Activated gamma-delta T cell treated with anti-CD3 and anti-CD28 coated beads, Interleukin-2, amount 50 U/mL, for 16 hours (primary cell): ENCODE measurements at places on chromosomes 4 and X.

DNA sequence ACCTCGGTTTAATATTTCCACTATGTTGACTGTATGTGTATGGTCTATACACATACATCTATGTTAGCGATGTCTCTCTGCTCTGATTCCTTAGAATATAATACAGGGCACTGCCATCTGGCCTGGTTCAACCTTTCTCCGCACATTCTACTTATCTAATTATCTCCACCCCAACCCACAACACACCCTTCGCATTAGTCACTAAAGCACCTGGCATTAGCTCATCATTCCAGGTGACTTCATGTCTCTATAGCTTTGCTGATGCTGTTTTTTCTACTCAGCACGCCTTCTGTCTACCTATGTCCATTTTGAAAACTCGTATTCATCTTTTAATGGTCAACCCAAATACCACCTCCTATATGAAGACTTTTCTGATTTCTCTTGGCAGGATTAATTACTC is 425.2 kb upstream of the RASGEF1B start:
- DNase-seq: no peak

DNA sequence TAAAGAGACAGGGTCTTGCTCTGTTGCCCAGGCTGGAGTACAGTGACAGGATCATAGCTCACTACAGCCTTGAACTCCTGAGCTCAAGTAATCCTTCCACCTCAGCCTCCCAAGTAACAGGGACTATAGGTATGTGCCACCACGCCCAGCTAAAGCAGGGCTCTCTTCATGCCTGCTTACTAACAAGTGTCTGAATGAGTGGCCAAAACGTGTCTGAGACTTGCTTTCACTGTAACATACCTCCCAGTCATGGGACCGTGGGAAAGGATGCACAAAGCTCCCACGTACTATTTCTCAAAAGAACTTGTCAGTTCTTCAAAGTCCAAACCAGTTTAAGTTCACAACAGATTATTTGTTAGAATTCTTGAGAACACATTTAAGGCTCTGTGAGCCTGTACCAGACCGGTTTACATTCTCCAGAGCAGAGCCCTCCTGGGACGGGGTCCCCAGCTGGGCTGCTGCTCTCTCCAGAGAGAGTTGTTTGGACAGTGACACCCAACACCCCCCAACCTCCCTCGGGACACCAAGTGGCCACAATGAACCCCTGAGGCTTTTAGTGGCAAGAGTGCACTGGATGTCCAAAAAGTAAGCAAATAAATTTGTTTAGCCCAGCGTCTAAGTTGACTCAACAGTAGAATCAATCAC is 24.1 kb downstream of the SH3KBP1 start:
- DNase-seq: no peak

DNA sequence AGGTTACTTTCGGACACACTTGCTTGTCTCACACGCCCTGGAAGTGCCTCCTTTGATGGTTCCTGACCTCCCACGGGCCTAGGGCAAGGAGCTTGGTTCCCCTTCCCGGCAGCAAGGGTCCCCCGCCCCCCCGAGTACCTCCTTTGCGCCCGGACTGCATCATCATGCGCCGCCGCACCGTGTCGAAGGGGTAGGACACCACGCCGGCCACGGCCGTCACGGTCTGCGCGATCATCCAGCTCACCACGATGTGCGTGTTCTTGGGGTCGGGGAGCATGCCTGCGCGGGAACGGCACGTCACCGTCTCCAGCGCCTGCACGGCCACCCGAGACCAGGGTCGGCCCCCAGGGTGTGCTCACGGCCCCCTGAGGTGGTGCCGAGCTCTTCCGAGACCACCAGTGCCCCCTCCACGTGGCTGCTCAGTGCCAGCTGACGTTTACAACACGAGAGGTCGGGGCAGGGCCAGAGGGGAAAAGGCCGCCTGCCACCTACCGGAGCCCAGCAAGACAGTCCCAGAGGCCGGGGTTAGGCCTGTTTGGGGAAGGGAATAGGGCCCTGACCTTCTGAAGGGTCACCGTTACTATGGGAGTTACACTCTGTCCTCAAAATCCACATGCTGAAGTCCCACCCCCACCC is 4.7 kb downstream of the SLC25A6 start:
- DNase-seq: no peak

GRCh38 chr4:158481811-158482210 is 39.9 kb upstream of the RXFP1 start:
- DNase-seq: no peak

DNA sequence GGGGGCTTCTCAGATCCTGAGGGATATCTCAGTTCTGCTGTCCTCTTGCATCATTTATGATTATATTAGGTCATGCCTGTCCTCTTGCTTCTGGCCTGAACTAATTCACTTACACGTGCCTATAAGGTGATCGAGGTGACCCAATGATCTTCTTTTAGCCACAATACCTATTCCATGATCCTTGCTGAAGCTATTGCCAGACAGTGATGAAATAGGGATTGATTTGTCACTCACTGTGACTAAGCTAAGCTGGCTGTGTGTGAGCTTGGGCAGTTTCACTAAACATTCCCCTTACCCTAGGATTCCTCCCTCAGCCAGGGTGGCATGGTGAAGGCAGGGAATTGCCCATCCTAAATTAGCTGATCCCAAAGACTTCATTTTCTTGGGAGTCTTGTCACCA is 19.0 kb downstream of the HADH start:
- no peak for DNase-seq

- no peak for DNase-seq
Measured at GRCh38 chr4:183393446-183393845, 51.0 kb upstream of the CDKN2AIP start.

DNA sequence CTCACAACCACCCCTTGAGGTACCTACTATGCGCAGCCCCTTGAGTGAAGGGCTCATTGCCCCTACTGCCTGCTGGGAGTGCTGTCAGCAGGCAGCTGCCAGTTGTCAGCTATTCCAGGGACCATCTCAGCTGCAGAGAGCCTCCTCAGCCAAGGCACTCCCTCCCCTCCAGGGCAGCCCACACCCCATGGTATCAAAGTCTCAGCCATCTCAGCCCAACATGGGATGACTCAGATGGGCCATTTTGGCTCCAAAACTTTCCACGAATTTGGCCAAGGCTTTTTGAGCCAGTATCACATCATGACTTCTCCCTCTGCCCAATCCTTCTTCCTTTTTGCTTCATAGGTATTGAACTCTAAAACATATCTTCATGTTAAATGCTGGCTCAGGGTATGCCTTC is 61.4 kb upstream of the MAP3K15 start:
- DNase-seq: no peak

- DNase-seq: no peak
Measured at GRCh38 chr4:175806727-175807126, 5.3 kb downstream of the GPM6A start.

DNA sequence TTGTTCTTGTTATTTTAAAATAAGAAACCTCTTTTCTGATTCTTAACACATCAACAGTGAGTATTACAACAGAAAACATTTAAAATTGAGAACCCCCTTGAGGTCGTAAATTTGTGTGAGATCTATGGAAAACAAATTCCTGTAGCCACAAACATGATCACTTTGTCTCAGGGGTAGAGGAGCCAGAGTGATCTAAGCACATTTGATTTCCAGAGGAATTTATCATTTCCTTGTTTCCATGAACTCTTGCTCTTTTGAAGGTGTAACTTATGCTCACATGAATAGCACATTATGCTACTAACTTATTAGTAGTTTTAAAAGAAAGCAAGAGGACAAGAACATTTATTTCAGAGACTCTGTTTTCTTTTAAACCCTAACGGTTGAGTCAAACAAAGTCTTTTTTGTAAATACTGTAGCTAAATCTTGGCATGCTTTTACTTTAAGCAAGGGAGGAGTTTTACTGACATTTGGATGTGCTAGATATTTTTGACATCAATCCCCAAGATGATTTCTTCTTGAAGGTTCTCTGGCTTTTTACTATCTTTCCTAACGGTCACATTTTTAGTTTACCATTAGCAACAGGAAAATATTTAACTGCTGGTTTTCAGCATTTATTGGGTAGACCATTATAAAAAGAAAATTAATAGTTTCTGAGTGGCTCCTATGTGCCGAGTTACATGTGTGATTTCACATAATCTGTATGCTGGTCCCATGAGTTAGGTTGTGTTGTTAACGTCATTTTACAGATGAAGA is 27.9 kb upstream of the ZCCHC12 start:
- no peak for DNase-seq

DNA sequence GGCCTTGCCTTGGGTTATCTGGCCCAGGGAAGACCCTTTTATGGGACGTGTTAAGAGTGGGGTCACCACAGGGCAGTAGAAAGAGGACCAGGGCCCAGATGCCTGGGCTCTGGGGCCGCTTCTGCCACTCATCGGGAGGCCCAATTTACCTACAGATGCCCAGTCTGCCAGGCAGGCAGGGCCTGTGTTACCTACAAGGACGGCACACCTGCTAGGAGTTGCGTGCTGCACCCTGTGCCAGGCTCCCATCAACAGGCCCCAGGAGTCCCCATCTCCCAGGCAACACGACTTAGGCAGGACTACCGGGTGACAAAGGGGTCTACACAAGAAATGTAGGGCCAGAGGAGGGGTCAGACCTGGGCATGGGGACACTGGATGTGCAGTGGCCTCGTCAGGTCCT is 34.6 kb downstream of the WDR1 start:
- DNase-seq: no peak

DNA sequence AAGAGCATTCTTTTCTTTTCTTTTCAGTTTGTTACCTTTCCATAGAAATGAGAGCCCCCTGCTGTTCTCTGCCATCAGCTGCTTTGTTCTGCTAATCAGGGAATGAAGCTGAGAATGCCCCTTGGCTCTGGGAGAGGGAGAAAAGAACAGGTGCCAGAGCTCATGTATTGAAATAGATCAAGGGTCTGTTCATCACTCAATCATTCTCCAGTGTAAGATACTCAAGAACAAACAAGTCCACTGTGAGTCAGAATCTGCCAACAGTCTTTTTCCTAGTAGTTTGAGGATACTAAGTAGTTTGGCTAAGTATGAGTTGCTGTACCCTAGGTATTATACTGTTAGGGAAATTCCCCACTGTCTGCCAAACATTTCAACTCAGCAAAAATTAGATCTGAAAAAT is 144.3 kb downstream of the RTL3 start:
- no peak for DNase-seq

DNA sequence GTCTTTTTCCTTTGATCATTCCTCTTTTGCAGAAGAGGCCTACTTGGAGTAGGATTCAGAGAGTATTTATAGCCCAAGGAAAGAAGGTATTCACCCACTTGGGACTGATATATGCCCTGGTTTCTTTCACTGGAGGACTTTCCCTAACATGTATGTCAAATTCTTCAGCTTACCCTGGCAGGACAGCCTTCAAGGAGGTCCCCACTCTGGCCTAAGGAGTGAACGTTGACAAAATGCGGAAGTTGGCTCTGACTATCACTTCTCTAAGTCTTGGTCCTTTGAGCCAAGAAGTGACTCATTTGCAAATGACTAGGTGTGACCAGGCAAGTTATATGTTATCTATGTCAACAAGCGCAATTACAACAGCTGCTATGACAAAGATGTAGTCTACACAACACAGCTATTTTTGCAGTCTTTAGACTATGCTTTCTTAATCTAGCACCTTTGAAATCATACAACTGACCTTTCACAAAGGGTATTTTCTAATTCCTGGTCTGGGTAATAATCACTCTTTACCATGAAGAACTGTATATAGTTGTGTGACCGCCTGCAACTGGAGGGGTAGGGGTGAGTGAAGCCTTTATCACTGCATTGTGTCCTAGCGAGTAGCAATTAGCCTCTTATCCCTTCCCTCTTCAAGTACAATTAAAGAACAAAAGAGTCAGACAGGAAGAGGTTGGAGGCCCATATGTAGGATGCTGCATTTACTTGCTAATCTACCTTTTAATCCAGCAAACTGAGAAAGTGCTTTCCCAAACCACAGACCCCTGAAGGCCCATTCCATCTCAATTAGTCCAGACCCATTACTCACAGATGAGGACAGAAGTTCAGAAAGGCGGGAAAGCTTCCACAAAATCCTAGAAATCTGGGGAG is 50.1 kb downstream of the RASGEF1B start:
- DNase-seq: no peak

DNA sequence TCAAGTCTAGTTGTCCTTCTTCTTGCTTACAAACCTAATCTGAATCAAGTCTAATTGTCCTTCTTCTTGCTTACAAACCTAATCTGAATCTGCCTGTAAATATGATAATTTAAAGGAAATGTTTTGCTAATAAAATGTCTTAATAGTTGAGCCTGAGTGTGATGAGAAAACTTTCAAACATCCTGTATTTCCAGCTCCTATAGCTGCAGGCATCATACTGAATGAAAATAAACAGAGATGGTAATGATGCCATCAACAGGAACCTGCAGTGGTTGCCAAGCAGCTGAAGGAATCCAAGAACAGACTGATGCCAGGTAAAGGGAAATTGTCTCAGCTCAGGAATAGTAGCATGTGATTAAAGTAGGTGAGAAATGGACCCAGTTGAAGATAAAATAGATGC is 156.1 kb upstream of the IRS4 start:
- DNase-seq: no peak

DNA sequence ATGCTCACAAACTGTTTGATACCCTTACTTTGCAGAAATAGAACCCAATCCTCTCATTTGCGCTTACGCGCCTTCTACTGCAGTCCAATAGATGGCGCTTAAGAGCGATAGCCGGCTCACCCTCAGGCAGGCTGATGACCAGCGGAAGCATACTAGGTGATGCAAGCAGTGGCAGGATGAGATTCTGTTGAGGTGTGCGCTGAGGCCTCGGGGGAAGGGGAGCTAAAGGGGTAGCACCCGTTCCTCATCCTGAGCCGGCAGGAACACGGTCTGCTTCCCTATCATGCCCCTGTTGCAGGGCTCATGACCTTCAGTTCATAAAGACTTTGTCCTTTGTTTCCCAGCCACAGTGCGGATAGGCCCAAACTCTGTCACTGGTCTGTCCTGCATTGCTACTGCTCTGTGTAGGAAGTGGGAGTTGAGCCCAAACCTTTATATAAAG is 628.9 kb downstream of the TLL1 start:
- no peak for DNase-seq

DNA sequence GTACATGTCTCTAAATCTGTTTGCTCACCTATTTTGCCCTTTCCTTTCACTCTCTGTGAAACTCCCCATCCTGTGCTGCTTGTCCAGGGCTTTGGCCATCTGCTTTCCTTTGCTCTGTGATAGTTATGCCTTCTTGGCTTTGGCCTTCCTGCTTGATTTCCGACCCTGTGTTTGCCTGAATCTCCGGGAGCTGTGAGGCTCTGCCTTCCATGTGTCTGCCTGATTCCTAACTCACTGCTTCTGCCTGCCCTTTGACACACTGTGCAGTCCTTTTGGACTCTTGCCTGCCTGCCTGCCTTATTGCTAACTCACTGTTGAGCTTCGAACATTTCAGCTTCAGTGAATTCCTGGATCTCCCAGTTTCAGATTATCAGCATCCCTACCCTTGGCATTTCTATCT is 143.1 kb downstream of the C4orf33 start:
- DNase-seq: no peak

GRCh38 chrX:41025926-41026701 is 59.1 kb upstream of the USP9X start:
- DNase-seq: no peak

GRCh38 chr4:5184606-5185005 is 133.3 kb downstream of the STK32B start:
- DNase-seq: no peak

DNA sequence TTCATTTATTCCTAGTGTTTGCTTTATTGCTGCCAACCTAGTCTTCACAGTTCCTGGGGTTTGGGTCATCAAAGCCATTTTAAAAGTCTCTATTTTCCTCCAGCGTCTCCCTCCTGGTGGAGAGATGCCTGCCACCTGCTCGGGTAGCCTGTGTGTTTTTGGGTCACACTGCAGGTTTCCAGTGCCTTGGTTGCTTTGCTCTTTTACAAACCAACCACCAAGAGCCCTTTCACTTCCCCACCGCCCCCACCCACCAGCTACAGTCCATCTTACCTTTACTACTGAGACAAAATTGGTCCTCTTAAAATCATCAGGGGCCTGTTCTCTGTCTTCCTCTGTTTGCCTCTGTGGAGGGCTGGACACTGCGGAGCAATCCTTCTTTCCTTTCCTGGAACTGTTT is 280.5 kb upstream of the GATB start:
- no peak for DNase-seq
